Stimulated activated CD8-positive, alpha-beta memory T cell treated with anti-CD3 and anti-CD28 coated beads, Interleukin-2, amount 100 ng/mL, for 1 hour (primary cell): ENCODE measurements at places on chromosomes 12 and 14.

DNA sequence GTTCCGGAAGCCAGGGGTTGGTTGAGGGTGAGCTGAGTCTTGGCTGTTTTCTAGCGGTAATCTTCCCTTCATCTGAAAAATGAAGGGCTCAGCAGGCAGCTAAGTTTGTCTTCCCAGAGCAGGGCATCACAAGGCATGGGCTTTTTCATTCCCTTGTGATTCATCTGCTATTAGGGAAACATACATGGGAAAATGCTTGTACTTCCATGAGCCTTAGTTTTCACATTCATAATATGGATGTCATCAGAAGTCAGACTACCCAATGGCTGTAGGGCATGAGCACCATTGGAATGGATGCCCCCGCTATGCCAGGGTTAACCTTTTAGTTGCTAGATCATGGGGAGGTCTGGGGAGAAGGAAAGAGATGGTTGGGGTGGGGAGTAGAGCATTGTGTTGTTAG is 18.7 kb downstream of the HELB start:
- no peak for DNase-seq

- DNase-seq = no peak
Observed at GRCh38 chr12:66025477-66025876, 105.1 kb downstream of the LLPH start.

DNA sequence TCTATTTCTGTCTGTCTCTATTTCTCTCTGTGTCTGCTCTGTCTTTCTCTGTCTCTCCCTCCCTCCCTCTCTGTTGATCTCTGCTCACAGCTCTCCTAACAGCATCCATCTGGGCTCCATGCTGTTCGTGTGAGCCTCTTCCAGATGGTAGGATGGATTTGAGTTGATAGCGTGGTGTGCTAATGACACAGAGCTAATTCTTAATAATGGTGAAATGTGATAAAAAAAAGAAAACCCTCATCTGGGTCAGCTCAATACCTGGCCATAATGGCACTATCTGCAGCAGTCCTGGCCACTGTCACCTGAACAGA is 96.4 kb downstream of the AACS start:
- DNase-seq = no peak

GRCh38 chr14:71959055-71959454 is 26.8 kb downstream of the RGS6 start:
- no peak for DNase-seq

DNA sequence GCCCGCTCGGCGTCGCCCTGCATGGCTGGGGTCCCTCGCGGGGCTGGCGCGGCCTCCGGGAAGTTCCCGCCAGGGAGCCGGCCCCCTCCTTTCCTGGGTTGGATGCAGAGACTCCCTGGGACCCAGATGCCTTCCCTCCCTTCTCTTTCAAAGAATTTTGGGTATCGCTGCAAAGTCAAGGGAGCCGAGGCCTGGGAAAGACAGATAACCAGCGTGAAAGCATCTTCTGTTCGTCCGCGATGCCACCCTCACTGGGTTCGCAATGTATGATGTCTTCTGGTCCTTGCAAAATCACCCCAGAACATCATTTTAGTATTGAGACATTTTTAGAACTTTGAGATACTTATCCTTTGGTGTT is 451 bp downstream of the IRAK3 start:
- no peak for DNase-seq

DNA sequence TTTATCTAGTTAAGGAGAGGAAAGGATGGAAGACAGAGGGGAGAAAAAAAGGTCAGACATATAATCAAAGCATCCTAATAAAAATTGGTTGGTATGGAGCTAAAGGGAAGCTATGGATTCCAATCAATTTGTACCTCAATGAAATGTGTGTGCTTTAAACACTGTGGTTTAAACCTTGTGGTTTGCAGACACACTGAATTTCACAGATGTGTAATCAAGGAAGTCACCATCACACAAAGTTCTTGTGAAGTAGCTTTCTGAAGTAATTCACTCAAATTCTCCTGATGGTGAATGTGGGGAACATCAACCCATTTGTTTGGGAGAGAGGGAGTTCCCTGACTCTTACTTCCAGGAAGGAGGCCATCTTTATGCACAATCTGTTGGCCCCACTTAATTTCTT is 243.3 kb upstream of the KRR1 start:
- no peak for DNase-seq

DNA sequence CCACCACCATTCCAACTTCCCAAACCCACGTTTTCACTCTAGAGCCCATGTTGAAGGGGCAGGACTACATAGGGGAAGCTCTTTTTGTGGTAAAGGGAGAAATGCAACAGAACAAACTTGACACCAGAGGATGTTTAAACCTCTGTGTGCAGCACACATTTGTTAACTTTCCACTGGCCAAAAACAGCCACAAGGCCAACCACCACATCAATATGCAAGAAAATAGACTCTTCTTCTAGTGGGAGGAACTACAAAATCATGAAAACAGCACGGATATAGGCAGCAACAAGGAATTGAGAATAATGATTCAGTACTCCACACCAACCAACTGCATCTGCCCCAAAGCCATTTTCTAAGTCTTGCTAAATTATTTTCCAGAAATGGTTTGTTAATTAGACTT is 66.3 kb upstream of the CEP83 start:
- DNase-seq = no peak
